ENCODE measurements at places on chromosomes 12 and 14. TPM values are rescaled to one million over a fixed set of nuclear protein-coding genes. Genes with fewer than 3 reads are reported as not detected.

DNA sequence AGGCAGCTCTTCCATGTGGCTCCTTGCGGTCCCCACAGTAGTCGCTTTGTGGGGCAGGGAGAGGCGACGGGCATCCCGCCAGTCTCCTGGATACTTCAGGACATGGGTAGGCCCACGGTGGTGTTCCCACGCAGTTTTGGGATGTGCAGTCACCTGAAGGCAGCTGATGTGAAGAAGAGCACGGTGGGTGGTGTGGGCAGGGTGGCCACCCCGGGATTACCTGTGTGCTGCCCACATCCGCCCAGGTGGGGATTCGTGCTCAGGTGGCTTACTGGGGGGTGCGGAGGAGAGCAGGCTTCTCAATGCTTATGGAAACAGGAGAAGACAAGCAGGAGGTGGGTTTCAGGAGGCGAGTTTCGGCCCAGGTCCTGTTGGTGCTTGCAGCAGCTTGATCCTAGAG lies 28.4 kb upstream of the TDRD9 start:
- DNase-seq = no peak

DNA sequence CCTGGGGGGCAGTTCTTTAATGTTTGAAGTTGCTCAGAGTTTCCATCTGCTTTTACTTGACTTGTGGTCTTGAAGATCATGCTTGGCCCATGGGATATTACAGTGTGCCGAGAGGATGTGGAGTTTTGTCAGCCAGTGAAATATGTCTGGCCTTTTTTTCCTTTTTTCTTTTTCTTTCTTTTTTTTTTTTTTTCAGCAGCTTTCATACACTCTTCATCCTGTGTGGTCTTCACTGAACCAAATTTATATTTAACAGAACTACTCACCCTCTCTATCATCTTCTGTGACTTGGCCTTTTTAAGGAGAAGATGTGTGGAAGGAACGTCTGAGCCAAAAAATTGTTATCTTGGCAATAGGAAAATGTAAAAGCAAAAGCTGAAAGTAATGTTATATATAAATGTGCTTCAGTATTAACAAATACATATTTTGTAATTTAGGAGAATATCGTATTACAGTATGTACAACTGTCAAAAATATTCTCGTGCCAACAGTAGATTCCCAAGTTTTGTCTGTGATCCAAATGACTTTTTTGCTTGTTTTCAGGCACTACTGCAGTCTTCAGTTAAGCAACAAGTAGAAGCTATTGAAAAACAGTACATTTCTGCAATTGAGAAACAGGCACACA lies 200.6 kb downstream of the CCDC91 start:
- DNase-seq = no peak

- DNase-seq = no peak
Observed at GRCh38 chr14:37150414-37150813, 22.0 kb downstream of the SLC25A21 start.

DNA sequence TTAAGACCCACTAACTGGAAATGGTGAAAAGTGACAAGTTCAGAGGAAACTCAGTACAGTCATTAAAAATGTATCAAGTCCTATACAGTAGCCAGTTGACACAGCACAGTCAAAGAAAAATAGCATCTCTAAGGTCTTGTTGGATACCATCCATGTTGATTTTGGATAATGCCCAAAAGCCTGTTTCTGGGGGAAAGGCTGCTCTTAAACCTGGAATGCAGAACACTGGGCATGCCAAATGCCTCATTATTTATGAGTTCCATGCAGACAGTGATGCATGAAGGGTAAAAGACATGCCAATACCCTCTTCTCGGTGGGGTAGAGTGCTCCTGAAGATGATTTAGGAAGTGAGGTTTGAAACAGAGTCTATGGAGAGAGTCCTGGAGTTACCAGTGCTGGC lies 29.6 kb downstream of the KCNK13 start:
- DNase-seq = no peak

DNA sequence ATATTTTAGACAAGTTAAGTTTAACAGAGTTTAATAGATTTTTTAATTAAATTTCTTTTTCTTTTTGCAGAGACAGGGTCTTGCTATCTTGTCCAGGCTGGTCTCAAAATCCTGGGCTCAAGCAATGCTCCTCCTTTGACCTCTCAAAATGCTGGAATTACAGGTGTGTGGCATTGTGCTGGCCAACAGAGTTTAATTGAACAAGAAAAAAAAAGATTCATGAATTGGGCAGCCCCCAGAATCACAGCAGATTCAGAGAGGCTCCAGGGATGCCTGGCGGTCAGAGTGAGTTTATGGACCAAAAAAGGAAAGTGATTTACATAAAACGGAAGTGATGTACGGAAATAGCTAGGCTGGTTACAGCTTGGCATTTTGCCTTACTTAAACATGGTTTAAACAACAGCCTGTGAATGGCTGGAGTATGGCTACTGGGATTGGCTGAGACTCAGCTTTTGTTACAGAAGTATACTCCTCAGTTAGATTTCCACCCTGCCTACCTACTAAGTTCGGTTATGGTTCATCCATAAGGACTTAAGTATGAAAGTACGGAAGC lies 14.5 kb upstream of the TESPA1 start:
- no peak for DNase-seq

DNA sequence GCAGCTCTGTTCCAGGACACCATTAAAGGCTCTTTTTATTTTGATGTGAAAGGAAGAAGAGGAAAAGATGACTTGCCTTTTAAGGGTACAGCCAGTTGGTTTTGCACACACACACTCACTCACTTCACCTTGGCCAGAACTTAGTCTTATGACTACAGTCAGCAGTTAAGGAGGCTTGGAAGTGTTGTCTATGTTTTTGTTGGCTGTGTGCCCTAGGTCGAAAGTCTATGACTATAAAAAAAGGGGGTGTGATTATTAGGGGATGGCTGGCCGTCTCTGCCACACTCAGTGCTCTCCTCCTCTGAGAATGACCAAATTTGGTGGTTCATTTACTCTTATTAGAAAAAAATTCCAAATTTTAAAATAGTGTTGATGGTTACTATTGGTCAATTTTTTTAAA lies 139.5 kb upstream of the OTX2 start:
- DNase-seq = no peak

DNA sequence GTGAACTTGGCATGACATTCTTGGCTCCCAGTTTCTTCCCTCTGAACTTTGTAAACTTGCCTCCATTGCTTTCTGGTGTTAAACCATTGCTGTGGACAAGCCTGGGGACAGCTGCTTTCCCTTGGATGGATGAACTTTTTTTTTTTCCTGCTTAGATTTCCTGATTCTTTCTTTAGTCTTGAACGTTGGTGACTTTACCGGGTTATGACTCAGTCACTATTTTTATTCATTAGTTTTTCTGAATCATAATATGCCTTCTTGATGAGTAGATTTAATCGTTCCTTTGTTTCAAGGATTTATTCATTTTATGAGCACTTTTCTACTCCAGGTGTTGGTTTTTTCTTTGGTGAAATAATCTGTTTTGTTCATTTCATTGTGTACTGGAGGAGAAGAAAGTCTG lies 155.0 kb upstream of the RTL1 start:
- DNase-seq = no peak

DNA sequence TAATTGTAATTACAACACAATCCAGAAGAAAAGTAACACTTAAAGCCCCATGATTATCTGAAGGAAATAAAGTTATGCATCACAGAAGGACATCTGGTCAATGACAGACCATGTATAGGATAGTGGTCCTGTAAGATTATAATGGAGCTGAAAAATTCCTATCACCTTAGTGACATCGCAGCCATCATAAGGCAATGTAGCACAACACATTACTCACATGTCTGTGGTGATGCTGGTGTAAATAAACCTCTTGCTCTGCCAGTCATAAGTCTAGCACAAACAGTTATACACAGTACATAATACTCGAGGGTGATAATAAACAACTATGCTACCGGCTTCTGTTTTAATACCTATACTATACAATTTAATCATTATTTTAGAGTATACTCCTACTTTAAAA lies 11.2 kb downstream of the ATG2B start:
- DNase-seq = no peak

- DNase-seq = peak; percentile 73
Observed at GRCh38 chr14:81324011-81324410, 76.1 kb downstream of the STON2 start.

DNA sequence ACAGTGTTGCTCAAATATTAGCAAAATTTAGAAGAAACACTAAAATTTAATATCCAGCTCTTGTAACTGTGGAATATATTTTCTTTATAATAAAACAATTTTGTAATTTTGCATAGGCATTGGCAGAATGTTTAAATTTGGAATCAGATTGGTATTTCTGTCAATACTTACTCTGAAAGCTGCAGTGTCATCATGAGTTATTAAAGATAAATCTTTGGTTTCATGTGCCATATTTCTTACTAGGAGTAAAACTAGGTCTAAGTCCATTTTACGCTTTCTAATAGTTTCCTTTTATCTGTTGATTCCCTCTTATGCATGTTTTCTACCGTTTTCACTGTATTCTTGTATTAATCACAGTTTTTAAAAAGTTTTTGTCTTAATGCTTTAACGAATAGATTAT lies 49.7 kb downstream of the CCDC91 start:
- DNase-seq = no peak

GRCh38 chr14:103398427-103399195 lies 13.4 kb downstream of the MARK3 start:
- DNase-seq = no peak

- no peak for DNase-seq
Observed at GRCh38 chr14:54975856-54976255, 51.0 kb downstream of the WDHD1 start.

GRCh38 chr12:89947437-89948270 lies 239.0 kb upstream of the ATP2B1 start:
- DNase-seq = no peak

GRCh38 chr14:105139212-105139825 lies 29.3 kb downstream of the JAG2 start:
- DNase-seq = no peak

DNA sequence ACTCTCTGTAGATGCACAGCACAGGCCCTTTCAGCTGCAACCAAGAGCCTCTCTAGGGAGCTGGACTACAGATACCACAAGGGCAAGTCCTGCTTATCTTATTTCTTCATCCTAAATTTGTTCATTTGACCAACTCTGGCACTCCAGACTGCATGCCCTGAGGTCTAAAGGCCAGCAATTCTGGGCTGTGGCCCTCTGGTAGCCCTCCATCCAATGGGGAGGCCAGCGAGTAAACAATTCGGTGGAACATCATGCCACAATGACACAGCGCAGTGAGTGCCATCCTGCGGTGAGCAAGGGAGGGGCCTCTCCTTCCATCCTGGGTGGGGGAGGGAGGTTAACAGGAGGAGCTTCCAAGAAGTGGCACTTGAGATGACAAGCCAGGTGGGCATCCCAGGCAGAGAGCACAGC lies 652 bp upstream of the SELPLG start:
- no peak for DNase-seq

GRCh38 chr14:61231810-61232209 lies 49.3 kb downstream of the TMEM30B start:
- DNase-seq = no peak

DNA sequence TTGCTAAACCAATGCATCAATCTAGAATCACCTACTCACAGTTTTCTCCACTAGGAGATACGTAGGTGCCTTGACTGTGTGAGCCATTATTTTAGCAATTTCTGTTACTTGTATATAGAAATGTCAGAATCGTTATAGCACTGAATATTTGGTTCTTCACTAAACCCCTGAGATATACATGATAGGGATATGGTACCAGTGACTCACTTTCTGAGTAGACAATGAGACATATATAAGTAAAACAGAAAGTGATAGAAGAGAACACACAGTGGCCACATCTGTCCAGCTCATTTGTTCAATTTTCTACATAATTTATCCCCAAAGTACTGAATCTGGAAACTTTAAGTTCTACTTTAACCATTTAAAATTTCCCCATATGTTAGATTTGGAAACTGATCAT lies 1505.5 kb upstream of the TMEM132C start:
- DNase-seq = no peak

- peak; percentile 67 for DNase-seq
Observed at GRCh38 chr12:6899837-6900519, 4.6 kb upstream of the LRRC23 start.

DNA sequence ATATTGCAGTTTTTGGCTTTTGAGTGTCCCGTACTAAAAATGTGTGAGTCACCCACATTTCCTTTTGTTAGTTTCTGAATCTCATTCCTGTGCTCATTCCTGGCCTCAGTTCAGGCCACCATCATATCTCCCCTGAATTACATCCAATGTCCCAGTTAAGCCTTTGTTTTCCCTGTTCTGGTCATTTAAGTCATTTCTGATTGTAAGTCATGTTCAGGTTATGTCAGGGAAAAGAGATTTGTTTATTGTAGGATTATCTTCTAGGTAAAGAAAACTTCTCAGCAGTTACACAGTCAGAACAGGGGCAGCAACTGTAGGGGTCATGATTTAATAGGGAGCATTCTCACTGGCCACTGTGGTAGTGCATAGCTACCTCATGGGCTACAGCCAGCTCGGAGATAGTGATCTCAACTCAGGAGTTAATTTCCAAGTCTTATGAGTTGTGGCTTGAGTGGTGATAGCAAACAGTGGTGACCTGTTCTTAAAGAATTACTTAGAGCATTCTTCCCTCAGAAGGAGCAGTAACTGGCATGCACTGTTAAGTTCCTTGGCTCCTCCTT lies 6.7 kb downstream of the DDX47 start:
- no peak for DNase-seq

DNA sequence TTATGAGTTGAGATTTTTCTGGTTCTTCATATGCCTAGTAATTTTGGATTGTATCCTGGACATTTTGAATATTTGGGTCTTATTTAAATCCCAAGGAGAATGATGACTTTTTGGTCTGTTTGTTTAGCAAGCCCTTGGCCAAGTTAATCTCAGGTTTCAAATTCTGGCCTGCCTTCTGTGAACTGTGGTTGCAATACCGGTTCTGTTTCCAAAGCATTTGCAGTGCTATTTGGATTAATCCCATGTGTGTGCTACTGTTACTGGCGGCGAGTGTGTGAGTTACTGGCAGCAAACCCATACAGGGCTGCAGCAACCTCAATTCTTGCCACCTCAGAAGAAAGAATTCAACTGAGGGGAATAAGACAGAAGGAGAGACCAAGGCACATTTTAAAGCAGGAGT lies 51.1 kb downstream of the TMEM260 start:
- DNase-seq = no peak

- no peak for DNase-seq
Observed at GRCh38 chr12:56129942-56130495, 2.0 kb downstream of the ESYT1 start.

- DNase-seq = no peak
Observed at GRCh38 chr12:116813271-116814041, 67.8 kb downstream of the HRK start.

The KERA gene
- not detected for total RNA-seq

The DIABLO gene
- total RNA-seq = 62.2 TPM

The NFATC4 gene
- total RNA-seq = 67.2 TPM

The RGS6 gene
- total RNA-seq = 1.1 TPM

The POTEG gene
- not detected for total RNA-seq

The OR6C2 gene
- 1.2 TPM for total RNA-seq

The PLEK2 gene
- total RNA-seq = 21.7 TPM

The AQP5 gene
- total RNA-seq = 0.34 TPM

The ADGRD1 gene
- 80.2 TPM for total RNA-seq

The KLRC4 gene
- total RNA-seq = 3.4 TPM

The NANOG gene
- 2.5 TPM for total RNA-seq

The LHX5 gene
- total RNA-seq = not detected

The KLHDC1 gene
- 9.8 TPM for total RNA-seq

The AMIGO2 gene
- total RNA-seq = 61.7 TPM

The GDF3 gene
- not detected for total RNA-seq

Measured in ureter (tissue), 1 donor.